ENCODE measurements at places on chromosomes 7 and 10.

DNA sequence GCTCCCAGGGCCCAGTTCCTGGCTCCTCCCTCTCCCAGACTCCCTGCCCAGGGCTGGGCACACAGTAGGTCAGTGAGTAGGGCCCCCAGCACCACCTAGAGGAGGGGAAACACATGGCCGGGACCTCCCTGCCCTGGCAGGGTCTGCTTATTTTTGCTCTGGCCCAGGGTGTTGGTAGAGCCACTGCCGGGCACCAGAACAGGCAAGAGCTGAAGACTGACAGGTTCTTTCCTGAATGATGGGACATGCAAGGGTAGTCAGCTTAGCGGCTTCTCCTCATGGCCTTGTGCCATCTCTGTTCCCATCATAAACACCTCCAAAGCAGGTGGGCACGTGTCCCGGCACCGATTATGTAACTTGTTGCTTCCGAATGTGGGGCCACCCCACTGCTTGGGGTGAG is 86.5 kb downstream of the NEURL1 start:
- DNase-seq = no peak

DNA sequence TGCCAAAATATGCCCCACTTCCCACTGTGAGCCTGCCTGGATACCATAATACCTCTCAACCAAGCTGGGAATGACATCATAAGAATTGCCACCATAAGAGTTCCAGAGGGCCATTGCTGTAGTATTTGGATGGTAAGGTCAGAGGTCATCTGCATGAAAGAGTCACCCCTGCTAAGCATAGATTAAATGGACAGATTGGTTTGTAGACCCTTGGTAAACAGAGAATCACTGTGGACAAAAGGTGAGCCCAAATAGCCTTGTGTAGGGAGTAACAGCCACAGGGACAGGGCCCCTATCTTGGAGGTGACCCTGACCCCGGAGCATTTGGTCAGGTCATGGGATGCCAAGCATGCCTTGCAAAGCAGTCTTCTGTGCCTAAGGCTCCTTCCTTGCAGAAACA is 129.7 kb downstream of the GPAM start:
- DNase-seq = no peak

- DNase-seq = no peak
Measured at GRCh38 chr7:27346531-27347275, 104.1 kb downstream of the EVX1 start.

- no peak for DNase-seq
Measured at GRCh38 chr10:28276384-28276783, 26.5 kb downstream of the MPP7 start.

Data from brain pericyte (primary cell).